ENCODE measurements at places on chromosomes 7 and 10. TPM values are rescaled to one million over a fixed set of nuclear protein-coding genes. Genes with fewer than 3 reads are reported as not detected.

The AGR2 gene
- total RNA-seq, result 4.6 TPM

The STAG3 gene
- 1.4 TPM for total RNA-seq

The NKX1-2 gene
- total RNA-seq, result not detected

The SFMBT2 gene
- 2.0 TPM for total RNA-seq

The C7orf57 gene
- not detected for total RNA-seq

The GLI3 gene
- 126 TPM for total RNA-seq

The SPDYE6 gene
- total RNA-seq, result not detected

The PRPS1L1 gene
- total RNA-seq, result not detected

The PDE6C gene
- total RNA-seq, result not detected

The CLEC5A gene
- total RNA-seq, result not detected

The LIPN gene
- not detected for total RNA-seq

The UTF1 gene
- total RNA-seq, result not detected

The BMI1 gene
- total RNA-seq, result 52.1 TPM

The HOXA9 gene
- 13.2 TPM for total RNA-seq
